ENCODE measurements at places on chromosomes 2 and 18.

- no peak for DNase-seq
Observed at GRCh38 chr2:145065342-145065741, 545.4 kb upstream of the ZEB2 start.

DNA sequence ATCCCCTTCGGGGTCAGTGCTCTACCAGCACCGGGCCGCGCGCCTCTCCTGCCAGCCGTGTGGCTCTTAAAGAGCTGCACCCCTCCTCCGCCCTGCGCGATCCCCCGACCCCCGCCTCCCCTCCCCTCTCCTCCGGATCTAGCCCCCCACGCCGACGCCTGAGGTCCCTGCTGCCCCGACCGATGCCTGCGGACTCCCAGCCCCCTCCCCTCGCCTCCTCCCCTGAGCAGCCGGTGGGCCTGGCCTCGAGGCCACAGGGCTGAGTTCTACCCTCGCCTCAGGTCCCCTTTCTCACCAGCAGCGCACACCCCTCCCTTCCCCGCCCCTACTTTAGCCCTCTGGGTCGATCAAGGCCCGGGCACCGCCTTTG is 5.8 kb upstream of the SIX3 start:
- no peak for DNase-seq

DNA sequence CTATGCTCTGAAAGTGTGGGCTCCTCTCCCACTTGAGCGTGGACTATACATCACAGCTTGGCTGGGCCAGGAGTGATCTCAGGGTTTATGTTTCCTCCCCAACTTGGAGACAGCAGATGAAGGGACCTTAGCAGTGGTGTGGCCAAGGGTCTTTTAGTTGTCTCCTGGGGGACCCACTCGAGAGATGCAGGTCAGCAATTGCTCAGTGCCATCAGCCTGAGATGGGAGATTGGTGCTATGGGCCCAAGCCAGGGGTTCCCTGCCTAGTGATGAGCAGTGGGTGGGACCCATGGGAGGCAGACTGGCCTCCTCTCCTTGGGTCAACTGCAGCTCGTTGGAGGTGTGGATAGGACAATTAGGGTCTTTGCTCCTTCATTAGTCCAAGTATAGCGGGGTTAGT is 510.5 kb upstream of the FSHR start:
- DNase-seq: no peak

GRCh38 chr18:69128566-69128965 is 272.1 kb upstream of the DOK6 start:
- DNase-seq: no peak

GRCh38 chr2:24771061-24771460 is 22.1 kb downstream of the PTRHD1 start:
- no peak for DNase-seq

GRCh38 chr2:187034434-187034833 is 185.5 kb upstream of the ZSWIM2 start:
- no peak for DNase-seq

DNA sequence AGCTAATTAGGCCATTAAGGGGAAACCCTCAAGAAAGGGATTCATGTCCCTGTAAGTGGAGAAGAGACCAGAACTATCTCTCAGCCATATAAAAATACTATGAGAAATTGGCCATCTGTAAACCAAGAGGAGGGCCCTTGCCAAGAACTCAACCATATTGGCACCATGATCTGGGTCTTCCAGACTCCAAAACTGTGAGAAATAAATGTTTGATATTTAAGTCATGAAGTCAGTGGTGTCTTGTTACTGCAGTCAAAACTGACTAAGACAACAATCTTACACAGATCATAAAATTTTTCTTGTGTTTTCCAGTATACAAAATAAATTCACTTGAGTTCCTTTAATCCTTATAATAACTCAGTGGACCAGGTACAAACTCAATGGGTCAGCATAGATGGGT is 589.8 kb upstream of the CDH2 start:
- DNase-seq: no peak

- no peak for DNase-seq
Observed at GRCh38 chr2:67076239-67076624, 320.9 kb upstream of the ETAA1 start.

Data from stimulated activated CD8-positive, alpha-beta memory T cell treated with anti-CD3 and anti-CD28 coated beads, Interleukin-4, amount 100 ng/mL, for 1 hour (primary cell).